ENCODE measurements at places on chromosomes 2 and 18. TPM values are rescaled to one million over a fixed set of nuclear protein-coding genes. Genes with fewer than 3 reads are reported as not detected.

The MARCHF4 gene
- not detected for polyA plus RNA-seq

The GAL3ST2 gene
- not detected for polyA plus RNA-seq

The REG1B gene
- not detected for polyA plus RNA-seq

The ABCB11 gene
- polyA plus RNA-seq = 0.02 TPM

The OTOS gene
- not detected for polyA plus RNA-seq

The BCL11A gene
- 20.7 TPM for polyA plus RNA-seq

The BZW1 gene
- polyA plus RNA-seq = 133 TPM

The KIF1A gene
- 4.3 TPM for polyA plus RNA-seq

The UPP2 gene
- polyA plus RNA-seq = not detected

The NBAS gene
- polyA plus RNA-seq = 32.4 TPM

The TFPI gene
- 8.8 TPM for polyA plus RNA-seq

The ATL2 gene
- polyA plus RNA-seq = 45.6 TPM

The KCNS3 gene
- 9.0 TPM for polyA plus RNA-seq

The PLCL1 gene
- polyA plus RNA-seq = 7.8 TPM

The NAT8 gene
- not detected for polyA plus RNA-seq

The INHA gene
- polyA plus RNA-seq = 39.1 TPM

The CD226 gene
- polyA plus RNA-seq = 0.02 TPM

The LRATD1 gene
- 0.76 TPM for polyA plus RNA-seq

The RDH14 gene
- polyA plus RNA-seq = 65.6 TPM

The STARD6 gene
- polyA plus RNA-seq = 0.72 TPM

The RSAD2 gene
- 0.65 TPM for polyA plus RNA-seq

The TUBA3D gene
- polyA plus RNA-seq = 0.61 TPM

The MC4R gene
- polyA plus RNA-seq = 1.1 TPM

The CAPN14 gene
- polyA plus RNA-seq = not detected

The CDKL4 gene
- not detected for polyA plus RNA-seq

The SLC19A3 gene
- polyA plus RNA-seq = 0.35 TPM

The C2orf66 gene
- 0.18 TPM for polyA plus RNA-seq

The TXNDC2 gene
- polyA plus RNA-seq = not detected

The SERPINB11 gene
- polyA plus RNA-seq = not detected

The TUBA3E gene
- 0.70 TPM for polyA plus RNA-seq

The OSR1 gene
- 23.2 TPM for polyA plus RNA-seq

The UGT1A3 gene
- not detected for polyA plus RNA-seq

The CYP27A1 gene
- polyA plus RNA-seq = 125 TPM

The PROKR1 gene
- not detected for polyA plus RNA-seq

The TEKT4 gene
- not detected for polyA plus RNA-seq

The IL36B gene
- not detected for polyA plus RNA-seq

The LRP1B gene
- polyA plus RNA-seq = 1.2 TPM

The CTIF gene
- 13.2 TPM for polyA plus RNA-seq

The SCN9A gene
- 1.4 TPM for polyA plus RNA-seq

The SP5 gene
- not detected for polyA plus RNA-seq

The CYP27C1 gene
- polyA plus RNA-seq = 3.4 TPM

The CIB4 gene
- polyA plus RNA-seq = not detected

The NT5C1B gene
- polyA plus RNA-seq = 1.9 TPM

The SKA1 gene
- 18.3 TPM for polyA plus RNA-seq

The MAB21L4 gene
- not detected for polyA plus RNA-seq

The SLC30A3 gene
- polyA plus RNA-seq = 139 TPM

The NGEF gene
- 2.0 TPM for polyA plus RNA-seq

The ZNF519 gene
- polyA plus RNA-seq = 5.1 TPM

The LCT gene
- polyA plus RNA-seq = 0.10 TPM

All from cardiac muscle cell (in vitro differentiated cells and primary cell).